ENCODE measurements at places on chromosomes 1 and 21. TPM values are rescaled to one million over a fixed set of nuclear protein-coding genes. Genes with fewer than 3 reads are reported as not detected.
A peak's percentile ranks its signal among the peaks of the same experiment; 100 is the strongest.

DNA sequence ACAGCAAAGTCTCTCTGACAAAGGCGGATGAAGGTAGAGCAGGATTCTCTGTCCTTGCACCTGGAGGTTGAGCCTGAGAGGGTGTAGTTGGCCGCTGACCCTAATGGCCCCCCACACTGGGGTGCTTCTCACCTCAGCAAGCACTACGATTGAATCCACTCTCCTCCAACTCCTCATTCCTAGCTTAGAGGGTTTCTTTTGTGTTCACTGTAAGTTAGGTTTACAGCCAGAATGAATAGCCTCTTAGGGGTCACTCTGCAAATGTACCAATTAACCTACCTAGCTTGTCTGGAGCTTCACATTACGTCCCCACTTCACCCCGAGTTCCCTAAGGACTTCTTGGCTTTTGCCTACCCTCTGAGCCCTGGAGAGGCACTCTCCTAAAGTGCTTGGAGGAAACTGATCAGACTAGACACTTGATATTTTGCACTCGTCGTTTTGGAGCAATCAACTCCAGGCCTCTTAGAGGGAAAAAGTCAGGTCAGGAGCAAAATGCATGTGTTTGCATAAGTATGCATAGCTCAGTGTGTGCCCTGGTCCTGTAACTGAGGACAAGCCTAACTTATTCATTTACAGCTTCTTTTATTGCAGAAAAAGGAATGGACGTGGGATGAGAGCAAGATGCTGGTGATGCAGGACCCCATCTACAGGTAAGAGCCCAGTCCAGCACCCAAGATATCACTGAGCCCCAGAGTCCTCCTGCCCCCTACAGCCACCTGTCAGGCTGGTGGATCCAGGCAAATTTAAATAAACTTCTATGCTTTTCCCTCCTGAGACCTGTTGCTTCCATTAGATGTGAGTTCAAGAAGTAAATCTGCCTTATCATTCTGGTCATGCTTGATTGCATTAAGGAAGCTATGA is 76.4 kb downstream of the SPATA46 start:
- no peak for DNase-seq

DNA sequence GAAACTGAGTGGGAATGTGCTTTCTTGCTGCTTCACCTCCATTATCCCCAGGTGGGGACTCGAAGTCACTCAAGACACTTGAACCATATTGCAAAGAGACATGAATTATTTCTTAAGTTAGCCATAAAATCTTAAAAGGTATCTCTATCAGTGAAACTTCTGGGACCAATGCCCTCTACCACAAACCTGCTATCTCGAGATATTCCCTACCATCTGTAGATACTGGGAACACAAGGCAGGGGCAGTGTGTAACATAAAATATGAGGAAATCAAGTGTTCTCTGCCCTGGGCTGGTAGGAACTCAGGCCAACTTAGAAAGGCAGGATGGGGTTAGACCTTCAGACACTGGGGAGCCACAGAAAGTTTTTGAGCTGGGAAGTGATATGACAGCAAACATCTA is 1.3 kb upstream of the CD58 start:
- no peak for DNase-seq

DNA sequence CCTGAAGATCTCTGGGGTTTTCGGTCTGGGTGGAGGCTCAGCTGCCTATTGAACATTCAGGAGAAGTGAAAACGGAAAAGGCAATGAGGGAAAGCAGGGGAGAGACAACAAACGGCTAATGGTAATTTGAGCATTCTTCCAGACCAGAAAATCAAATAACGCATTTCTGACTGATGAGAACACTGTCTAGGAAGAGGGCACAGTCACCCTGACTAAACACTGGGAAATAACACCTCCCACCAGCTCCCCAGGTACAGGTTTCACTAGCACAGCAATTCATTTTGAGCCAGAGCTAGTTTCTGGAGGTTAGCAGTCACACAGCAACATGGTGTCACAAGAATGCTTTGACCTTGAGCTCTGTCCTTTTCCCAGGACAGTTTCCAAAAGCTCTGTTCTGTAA is 21.1 kb downstream of the NCF2 start:
- DNase-seq, result no peak

DNA sequence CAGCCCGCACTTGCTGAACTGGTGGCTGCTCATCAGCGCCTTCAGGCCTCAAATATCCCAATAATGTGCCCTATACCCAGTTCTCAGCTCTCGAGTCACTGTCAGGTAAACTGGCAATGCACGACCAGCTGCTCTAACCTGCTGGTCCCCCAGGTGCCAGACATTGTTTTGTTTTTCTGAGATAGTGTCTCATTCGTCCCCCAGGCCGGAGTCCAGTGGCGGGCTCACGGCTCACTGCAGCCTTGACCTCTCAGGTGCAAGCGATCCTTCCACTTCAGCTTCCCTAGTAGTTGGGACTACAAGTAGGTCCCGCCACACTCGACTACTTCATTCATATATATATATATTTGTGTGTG is 1.0 kb upstream of the NADK start:
- no peak for DNase-seq

DNA sequence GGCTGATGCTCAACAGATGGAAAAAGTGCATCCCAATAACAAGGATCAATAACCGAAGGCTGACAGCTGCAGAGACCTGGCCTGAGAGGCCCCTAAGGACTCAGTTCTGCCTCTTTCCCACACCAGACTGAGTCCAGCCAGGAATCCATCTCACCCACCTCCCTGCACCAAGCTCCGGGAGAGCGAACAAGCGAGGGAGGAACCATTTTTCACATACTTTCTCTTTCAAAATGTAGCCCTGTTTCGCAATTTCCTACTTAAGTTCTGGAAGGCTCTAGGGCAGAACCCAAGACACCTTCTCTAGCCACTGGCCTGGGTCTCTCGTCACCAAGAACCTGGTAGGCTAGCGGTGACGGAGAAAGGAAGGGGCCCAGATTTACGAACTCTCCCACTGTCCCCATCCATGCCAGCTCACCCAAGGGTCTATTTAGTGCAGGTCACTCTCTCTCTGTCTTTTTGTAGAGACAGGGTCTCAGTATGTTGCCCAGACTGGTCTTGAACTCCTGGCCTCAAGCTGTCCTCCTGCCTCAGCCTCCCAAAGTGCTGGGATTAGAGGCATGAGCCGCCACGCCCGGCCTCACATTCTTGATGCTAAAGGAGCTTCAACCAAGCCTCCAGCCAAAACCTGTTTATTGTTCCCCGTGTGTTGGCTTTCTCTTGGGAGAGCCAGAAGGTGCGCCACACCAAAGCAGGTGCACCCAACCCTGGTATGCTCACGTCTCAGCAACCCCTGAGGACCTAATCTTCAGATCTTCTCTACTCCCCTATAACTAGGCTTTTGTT is 10.9 kb upstream of the GNL2 start:
- peak; percentile 15 for DNase-seq

DNA sequence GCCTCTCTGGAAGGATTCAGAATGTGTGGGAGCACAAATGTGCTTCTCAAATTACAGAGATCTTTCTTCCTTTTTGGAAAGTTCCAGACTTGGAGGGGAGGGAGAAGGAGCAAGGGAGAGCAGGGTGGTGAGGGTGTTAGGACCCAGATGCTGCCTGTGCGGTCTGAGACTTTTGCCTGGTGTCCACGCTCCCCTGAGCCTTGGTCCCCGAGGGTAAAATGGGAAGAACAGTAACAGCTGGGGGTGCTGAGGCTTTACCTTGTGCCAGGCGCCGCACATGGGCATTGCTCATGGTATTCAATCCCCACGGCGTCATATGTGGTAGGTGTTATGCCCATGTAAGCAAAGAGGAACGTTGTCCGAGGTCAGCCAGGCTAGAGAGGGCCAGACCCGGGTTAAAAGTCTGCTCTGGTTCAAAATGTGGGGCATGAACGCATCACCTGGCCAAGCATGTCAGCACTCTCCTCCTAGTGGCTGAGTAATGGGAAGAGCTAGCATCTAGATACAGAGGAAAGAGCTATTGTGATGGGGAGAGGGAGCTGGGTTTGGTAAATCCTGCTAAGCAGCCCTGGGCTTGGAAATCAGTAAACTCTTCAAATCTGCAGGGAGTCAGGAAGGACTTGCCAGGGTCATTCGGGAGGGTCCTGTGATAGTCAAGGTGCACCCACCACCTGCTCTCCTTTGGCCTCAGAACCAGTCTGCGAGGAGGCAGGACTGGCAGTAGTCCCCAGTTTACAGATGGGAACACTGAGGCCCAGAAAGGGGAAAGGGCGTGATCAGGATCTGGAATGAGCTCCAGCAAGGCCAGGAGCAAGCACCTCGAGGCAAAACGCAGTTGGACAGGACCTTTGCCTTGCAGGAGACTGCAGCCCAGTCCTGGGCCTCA is 4.5 kb upstream of the RUNX3 start:
- DNase-seq, result no peak

The RIIAD1 gene
- total RNA-seq, result not detected

- DNase-seq, result no peak
These were observed 223.4 kb downstream of the FMN2 start for GRCh38 chr1:240314845-240315801.

The EYA3 gene
- total RNA-seq, result 23.1 TPM

The CFHR1 gene
- total RNA-seq, result not detected

- DNase-seq, result no peak
These were observed 8.5 kb downstream of the STMN1 start for GRCh38 chr1:25897754-25898153.

DNA sequence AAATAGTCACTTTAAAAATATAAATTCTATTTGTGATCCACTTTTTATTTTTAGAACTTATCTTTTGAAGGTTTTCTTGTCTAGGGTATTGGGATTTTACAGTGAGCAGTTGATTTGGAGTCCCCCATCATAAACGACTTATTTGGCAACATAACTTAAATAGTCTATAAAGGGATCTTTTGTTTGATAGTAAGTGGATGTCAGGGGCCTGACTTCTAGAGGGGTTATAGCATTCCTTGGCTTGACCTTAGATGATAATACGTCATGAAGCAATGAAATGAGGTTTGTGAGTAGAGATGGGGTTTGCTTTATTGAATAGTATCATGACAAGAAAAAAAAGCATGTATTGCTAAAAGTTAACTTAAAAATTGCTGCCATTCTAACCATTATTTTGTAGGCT is 17.8 kb downstream of the VPS45 start:
- DNase-seq, result no peak

- peak; percentile 79 for DNase-seq
These were observed 6.7 kb upstream of the VSIG8 start for GRCh38 chr1:159869173-159869572.

- peak; percentile 30 for DNase-seq
These were observed 76.9 kb upstream of the HAO2 start for GRCh38 chr1:119291611-119292206.

The FCRL5 gene
- not detected for total RNA-seq

DNA sequence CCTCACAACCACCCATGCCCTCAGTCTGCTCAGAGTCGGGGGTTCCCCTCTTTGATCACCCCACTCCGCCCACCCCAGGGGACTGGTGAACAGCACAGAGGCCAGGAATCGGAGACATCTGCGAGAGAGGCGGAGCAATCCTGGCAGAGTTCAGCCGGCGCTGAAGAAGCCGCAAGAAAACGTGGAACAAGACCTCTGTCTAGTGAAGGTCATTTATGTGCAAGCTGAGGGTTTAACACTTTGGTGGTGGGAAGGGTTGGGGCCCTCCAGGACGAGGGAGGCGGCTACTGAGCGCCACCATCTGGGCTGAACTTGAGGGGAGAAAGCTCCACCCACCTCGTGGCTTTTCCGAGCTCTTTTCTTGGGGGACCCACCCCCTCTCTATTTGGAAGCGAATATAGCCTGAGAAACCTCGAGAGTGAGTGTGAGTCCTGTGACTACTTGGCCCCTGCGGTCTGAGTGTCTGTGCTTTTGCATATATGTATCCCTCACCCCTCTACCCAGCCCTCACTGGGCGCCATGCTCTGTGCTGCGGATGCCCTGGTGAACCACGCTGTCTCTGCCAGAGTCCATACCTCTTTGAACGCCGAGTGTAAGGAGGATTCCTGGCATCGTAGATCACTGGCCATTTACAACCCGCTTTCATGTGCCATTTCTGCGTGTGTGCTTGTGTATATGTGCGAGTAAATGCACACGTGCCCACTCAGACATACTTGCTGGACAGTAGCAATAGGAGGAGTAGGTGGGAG is 1.2 kb upstream of the EPHA10 start:
- no peak for DNase-seq

GRCh38 chr1:24643363-24644099 is 429 bp downstream of the SRRM1 start:
- DNase-seq, result peak; percentile 25

- no peak for DNase-seq
These were observed 6.9 kb upstream of the PRDM16 start for GRCh38 chr1:3061981-3062615.

DNA sequence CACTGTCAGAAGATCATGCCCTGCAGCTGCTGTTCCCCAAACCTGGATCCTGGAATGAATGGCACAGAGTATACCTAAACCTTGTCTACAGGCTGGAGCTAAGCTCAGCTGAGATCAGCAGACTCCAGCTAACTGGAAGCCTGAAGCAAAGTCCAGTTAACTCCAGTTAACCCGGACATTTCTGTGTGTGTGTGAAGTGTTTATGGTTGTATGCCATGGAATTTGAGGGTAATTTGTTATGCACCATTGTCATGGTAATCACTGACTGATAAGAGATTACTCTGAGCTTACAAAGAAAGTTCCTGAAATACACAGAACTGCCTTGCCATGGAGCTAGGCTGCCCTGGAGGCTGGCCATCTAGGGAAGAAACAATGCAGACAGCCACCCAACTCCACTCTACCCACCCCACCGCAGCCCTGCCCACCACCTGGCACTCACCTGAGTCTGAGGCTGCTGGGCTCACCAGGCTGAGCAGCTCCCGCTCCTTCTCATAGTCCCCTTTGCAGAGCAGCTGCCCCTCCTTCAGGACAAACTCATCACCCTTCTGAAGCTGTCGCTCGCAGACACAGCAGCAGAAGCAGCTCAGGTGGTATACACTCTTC is 107.4 kb downstream of the LMX1A start:
- no peak for DNase-seq

GRCh38 chr1:153362187-153362775 is 4.6 kb downstream of the S100A9 start:
- DNase-seq, result no peak

- no peak for DNase-seq
These were observed 215.8 kb downstream of the MATN1 start for GRCh38 chr1:30507401-30508174.

Measured in MG63 (cell line).